ENCODE measurements at places on chromosomes 4 and X.

GRCh38 chr4:79178760-79179159, 147.1 kb downstream of the NAA11 start:
- DNase-seq: no peak

GRCh38 chrX:48914593-48915493, 3.4 kb upstream of the SLC35A2 start:
- DNase-seq: no peak

- peak; percentile 62 for DNase-seq
Measured at GRCh38 chr4:182917182-182918043, at the start of gene DCTD. TSS of gene DCTD (minus strand) at chr4:182917386. CDS start at chr4:182915568, 1,818 bp downstream.

- DNase-seq: no peak
Measured at GRCh38 chrX:22234380-22234779, 38.3 kb upstream of the CBLL2 start.

GRCh38 chr4:8838961-8839431, 32.6 kb downstream of the HMX1 start:
- no peak for DNase-seq

GRCh38 chrX:13374364-13374763, 54.5 kb upstream of the ATXN3L start:
- no peak for DNase-seq

DNA sequence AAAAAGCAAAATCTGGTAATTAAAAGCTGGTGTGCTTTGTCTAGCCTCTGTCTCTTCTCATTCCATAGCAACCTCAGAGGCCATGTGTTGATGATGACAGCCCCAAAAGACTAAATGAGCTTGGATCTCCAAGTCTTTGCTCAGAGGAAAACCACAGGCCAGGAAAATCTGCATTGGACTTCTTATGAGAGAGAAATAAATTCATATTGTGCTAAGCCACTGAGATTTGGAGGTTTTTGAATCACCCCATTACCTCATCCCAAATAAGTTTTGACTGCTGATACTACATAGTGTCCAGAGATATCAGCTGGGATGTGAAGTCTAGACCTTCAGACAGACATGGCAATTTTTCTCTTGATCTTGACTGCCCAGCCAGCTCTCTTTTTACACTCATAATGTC, 178.6 kb upstream of the DIPK2B start:
- DNase-seq: no peak

DNA sequence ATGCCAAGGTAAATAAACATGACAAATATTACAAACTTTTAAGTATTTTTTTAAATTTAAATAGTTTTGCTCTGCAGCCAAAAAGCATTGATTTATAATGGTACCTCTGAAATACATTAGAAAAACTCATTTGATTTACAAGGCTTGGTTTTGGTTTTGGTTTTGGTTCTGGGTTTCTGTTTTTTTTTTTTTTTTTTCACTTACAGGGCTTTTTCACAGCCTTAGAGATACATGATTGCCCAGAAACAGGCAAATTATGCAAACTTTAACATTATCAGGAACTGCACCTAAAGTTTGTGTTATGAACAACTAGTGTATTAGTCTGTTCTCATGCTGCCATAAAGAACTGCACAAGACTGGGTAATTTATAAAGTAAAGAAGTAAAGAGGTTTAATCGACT, 196.4 kb upstream of the DDX53 start:
- DNase-seq: no peak

DNA sequence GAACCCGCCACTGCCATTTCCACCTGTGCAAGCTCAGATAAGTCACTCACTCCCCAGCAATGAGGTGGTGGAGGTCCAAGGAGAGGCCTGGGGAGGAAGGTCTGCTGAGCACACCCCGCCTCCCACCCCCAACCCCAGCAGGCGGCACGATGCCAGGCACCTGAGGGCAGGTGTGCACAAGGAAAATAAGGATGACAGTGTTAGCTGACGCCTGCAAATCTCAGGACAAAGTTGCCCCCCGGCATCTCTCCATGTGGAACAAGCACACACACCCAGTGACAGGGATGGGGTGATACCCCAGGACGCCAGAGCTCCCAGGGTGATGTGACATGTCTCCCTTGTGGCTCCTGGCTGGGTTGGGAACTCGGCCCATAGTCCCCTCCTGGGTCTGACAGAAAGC, 9.9 kb downstream of the JAKMIP1 start:
- no peak for DNase-seq

GRCh38 chr4:113141901-113142346, 92.5 kb downstream of the ANK2 start:
- DNase-seq: peak; percentile 66
